ENCODE measurements at places on chromosomes 7 and 10.

- no peak for DNase-seq
Measured at GRCh38 chr10:82738592-82738991, 863.6 kb downstream of the NRG3 start.

GRCh38 chr10:101495324-101495925, 92.6 kb downstream of the POLL start:
- DNase-seq: no peak

GRCh38 chr10:5902511-5903274, 12.7 kb downstream of the FBH1 start:
- DNase-seq: no peak

DNA sequence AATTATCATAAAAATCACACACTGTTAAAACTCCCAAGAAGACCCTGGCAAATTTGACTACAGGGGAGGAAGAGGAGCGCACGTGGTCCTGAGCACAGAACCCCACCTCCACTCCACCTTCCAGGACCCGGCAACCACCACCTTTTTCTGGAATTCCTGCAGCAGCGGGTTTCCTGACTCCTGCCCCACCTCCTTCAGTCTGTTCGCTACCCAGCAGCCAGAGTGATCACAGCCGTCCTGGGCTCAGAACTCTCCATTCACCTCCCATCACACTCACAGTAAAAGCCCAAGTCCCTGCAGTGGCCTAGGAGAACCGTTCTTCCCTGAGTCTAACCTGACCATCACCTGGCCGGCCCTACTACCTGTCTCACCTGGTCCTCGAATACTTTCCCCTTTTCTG, 107.4 kb upstream of the FAM204A start:
- no peak for DNase-seq

DNA sequence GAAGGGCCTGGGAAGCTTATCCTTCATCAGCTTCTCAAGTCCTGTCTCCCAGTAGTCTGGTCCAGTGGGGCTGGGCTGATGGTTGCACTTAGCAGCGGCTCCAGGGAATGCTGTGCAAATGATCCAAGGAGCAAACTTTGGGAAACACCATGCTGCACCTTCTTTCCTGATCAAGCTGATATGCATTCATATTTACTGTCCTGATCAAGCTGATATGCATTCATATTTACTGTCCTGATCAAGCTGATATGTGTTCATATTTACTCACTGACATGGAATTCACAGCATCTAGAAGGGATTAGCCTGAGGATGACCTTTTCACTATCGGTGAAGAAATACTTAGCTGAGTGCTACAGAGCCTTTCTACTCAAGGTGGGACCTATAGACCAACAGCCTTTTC, 330.7 kb downstream of the BMPER start:
- no peak for DNase-seq

GRCh38 chr7:134212576-134213546, 85.7 kb downstream of the LRGUK start:
- DNase-seq: peak; percentile 5

DNA sequence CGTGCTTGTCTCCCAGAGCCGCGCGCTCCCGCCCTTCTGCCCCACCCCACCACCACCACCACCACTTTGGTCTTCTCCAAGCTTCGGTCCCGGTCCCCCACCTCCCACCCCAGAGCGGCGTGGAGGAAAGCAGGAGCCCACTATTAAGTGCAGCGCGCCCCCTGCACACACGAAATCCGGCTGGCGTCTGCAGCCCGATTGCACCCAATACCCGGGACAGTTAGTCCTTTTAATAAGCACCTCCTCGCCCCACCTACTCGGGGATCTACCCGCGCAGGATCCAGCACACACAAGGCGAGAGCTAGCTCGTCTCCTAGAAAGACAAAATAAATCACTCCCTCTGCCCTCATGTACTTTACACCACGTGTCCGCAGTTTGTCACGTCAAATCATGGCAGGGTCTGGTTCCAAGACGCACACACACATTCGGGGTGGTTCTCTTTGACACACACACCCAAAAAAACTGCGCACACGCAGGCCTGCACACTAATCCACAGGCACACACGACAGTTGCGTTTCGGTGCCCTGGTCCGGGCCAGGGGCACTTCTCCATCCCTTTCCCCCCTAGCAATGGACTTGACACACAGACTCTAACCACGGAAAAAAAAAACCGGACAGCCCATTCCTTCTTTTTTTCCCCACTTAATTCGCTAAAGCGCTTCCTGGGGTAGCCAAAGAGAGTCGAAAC, 1.6 kb downstream of the SFMBT2 start:
- DNase-seq: no peak

DNA sequence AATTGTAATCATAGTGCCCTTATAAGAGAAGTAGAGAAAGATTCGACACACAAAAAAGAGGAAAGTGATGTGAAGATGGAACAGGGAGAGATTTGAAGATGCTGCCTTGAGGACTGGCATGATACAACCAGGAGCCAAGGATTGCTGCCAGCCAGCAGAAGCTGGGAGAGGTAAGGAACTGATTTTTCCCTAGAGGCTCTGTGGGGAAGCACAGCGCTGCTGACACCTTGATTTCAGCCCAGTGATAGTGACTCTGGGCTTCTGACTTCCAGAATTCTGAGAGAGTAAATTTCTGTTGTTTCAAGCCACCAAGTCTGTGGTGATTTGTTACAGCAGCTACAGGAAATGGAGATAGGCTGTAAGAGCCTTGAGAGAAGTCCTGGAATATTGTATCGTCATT, 98.2 kb downstream of the RAB11FIP2 start:
- no peak for DNase-seq

- DNase-seq: no peak
Measured at GRCh38 chr10:1411956-1412355, 325.4 kb downstream of the ADARB2 start.

DNA sequence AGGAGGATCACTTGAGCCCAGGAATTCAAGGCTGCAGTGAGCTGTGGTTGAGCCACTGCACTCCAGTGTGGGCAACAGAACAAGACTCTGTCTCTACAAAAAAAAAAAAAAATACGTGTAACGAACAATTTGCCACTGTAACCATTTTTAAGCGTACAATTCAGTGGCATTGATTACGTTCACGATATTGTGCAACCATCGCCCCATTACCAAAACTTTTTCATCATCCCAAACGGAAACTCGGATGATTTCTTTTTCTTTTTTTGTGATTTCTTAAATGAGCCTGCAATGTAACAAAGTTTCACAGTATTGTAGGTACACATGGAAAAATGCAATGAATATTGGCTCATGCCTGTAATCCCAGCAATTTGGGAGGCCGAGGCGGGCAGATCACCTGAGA, 9.5 kb downstream of the GRIFIN start:
- no peak for DNase-seq

GRCh38 chr10:50604809-50605208, 18.9 kb downstream of the SGMS1 start:
- DNase-seq: peak; percentile 38

DNA sequence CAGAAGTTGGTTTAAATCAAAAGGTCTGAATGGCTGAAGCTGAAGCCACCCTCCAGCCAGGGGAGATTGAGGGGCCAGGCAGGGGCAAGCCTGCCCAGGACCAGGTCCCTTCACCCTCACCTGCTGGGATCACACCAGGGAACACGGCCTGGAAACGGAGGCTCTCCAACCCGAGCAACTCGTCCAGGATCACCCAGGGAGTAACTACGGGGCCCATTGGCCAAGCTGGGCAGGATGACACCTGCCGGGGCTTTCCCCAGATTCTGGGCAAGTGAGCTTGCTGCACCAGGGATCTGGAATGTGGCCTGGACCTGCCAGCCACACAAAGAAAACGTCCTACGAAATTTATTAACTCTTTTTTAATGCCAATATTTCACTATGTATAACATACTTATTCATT, 30.4 kb upstream of the PPP2R2D start:
- no peak for DNase-seq

- DNase-seq: peak; percentile 78
Measured at GRCh38 chr7:47582764-47583738, 1.1 kb upstream of the TNS3 start.

GRCh38 chr7:24827589-24827988, 70.3 kb upstream of the GSDME start:
- DNase-seq: peak; percentile 79

DNA sequence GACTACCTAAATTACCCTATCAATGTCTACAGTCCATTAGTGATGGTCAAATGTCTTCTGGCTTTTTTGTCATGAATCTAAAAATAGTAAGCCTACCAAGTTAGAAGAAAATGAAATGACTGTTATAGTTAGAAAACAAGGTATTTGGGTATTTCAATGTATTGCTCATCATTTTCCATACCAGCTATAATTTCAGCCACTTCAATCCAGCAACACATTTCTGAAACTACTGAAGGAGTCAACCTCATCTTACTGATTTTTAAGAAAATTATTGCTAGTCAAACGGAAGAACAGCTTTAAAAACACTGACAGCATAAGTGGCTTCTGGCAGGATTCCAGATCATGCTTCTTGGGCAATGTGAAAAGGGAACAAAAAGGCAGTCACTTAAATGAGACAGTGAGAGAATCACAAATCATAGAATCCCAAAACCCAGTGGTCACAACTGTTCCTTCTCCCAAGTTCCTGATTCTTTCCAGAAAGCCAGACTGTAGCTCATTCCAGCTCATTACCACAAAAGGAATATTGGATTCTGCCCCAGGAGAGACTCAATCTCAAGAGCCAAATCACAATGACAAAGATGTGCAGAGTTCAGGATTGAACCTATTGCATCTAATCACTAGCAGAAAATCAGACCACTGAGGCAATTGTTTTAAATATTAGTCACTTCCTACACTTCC, 61.2 kb upstream of the LRRN3 start:
- peak; percentile 67 for DNase-seq

GRCh38 chr10:118272767-118273166, 69.4 kb downstream of the FAM204A start:
- no peak for DNase-seq

DNA sequence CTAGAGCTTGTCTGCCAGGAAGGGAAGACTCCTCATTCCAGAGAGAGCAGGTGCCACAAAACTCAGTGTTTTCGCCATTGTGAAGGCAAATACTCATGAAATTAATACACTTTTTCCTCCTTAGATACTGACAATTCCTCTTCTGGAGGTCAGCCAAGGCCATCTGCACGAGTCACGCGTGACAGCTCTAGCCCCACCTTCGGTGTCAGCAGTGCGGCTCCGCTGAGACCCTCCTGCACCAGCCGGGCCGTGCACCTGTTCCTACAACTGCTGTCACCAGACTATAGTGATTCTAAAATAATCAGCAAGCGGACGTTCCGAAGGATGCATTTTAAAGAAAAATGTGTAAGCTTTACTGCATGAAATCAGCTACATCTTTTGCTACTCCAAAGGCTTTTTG, 127.7 kb downstream of the DIP2C start:
- no peak for DNase-seq

DNA sequence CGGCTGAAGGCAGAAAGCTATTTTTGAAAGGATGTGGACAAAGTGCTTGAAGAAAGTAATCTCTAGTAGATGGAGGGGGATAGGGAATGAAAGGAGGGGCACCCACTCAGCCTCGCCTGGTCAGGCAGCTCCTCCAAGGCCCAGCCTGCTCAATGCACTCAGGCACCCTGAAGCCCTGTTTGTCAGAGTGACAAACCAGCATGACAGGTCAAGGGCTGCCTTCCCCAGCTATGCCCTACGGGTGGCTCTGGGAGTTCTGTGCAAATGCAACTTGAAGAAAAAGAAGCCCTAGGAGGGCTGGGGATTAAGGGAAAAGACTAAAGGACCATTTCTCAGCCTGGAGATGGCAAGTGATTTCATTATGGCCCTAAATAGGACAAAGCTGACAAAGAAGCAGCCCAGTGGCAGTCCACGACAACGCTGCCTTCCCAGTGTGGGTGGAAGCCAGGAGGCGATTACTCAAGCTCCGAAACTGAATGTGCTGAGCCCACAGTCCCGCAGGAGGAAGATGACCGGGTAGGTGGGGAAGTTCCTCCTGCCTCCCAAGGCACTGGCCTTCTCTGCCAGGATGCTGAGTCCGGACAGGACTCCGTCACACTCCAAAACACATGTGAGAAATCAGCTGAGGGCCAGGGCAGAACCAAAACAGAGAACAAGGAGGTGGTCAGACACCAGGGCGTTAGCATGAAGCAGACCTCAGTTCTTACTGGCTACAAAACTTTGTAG, 16.3 kb downstream of the LIPA start:
- no peak for DNase-seq

DNA sequence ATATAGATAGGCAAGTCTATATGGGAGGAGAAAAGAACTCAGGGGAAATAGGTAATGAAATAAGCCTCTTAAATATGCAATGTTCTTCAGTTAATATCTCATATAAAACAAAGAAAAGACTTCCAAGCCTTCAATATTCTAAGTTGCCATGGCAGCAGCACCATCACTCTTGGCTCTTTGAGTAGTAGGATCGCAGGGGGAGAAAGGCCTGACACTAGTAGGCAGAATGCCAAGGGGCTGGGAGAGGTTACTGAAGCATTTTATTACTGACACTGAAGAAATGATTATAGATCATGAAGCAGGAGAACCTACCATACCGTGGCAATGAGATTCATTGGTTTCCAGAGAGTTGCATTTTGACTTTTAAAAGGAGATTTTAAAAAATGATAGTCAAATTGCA, 193.9 kb downstream of the NXPH1 start:
- no peak for DNase-seq

- DNase-seq: peak; percentile 39
Measured at GRCh38 chr7:106767498-106768323, 97.4 kb upstream of the PIK3CG start.

GRCh38 chr10:109259293-109259692, 664.0 kb downstream of the XPNPEP1 start:
- DNase-seq: peak; percentile 7

GRCh38 chr10:7157091-7157490, 253.7 kb downstream of the SFMBT2 start:
- no peak for DNase-seq

DNA sequence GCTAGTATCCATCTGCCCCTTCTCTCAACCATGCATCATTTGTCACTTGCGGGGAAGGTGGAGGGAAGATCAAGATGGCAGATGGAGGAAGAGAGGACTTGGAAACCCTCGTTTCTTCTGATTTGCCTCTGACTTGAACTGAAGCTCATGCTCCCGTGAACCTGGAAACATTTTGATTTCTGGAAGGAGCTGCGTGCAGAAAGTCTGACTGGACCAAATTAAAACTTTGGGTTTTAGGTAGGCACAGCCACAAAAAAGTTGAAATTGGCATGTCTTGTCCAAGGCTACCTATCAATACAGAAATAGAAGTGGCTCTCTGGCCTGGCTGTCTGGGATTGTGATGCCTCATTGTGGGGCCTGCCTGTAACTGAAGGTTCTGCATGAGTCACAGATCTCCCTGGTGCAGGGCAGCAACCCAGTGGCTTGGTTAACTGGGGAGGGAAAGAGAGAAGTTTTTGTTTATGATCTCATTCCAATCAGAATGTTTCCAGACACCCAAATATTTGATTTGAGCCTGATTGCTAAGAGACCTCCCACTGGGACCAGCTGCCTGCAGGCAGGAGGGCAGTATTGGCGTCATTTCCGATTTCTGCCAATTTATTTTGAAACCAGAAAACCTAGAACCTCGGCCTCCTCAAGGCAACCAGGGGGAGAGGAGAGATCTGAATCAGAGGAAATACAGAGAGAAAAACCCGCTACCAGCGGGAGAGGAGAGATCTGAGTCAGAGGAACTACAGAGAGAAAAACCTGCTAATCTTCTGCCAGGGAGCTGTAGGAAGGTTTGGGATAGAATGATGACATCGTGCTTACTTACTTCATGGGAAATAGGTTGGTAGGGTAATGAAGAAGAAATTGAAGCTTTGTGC, 363.6 kb downstream of the ANKRD30A start:
- no peak for DNase-seq

- DNase-seq: no peak
Measured at GRCh38 chr10:96697438-96697837, 22.9 kb downstream of the PIK3AP1 start.
